MM.1S (cell line): ENCODE measurements at places on chromosomes 6 and 20.

DNA sequence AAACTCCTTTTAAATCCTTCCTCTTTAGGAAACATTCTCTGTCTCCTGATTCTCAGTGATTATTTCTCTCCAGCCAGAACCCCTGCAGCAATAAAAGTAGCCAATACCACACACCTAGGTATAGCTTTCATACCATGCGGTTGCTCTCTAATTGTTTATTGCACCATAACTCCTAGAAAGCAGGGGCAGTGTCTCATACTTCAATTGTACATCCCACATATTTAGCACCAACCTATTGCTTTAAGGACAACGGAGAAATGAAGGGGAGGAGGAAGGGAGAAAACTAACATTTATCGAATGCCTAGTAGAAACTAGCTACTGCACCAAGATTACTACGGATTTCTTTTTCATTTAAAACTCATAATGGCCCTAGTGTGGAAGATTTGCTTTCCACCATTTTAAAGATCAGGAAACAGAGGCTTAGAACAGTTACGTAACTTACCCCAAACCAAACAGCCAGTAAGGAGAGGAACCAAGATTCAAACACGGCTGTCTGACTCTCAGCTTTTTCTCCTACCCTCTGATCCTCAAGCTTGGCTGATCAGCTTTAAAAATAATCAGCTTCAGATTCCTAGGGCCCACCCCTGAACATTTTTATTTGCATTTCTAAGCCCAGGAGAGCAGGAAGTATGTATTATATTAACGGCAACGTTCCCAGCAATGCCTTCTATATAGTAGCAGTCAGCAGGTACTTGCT lies 43.4 kb upstream of the ATXN1 start:
- no peak overlapping the region for H3K4me3 ChIP-seq
- H3K27ac ChIP-seq: no peak overlapping the region
- no peak for DNase-seq
- no peaks in the 10 kb centered on the region for H3K27me3 ChIP-seq
- H3K4me1 ChIP-seq: no peaks in the 10 kb centered on the region
- H3K36me3 ChIP-seq: no peaks in the 10 kb centered on the region

GRCh38 chr6:51932956-51933355 lies 154.5 kb downstream of the PKHD1 start:
- H3K4me1 ChIP-seq: no peaks in the 10 kb centered on the region
- H3K27ac ChIP-seq: no peak overlapping the region
- H3K27me3 ChIP-seq: no peaks in the 10 kb centered on the region
- no peaks in the 10 kb centered on the region for H3K36me3 ChIP-seq
- no peak overlapping the region for H3K4me3 ChIP-seq

DNA sequence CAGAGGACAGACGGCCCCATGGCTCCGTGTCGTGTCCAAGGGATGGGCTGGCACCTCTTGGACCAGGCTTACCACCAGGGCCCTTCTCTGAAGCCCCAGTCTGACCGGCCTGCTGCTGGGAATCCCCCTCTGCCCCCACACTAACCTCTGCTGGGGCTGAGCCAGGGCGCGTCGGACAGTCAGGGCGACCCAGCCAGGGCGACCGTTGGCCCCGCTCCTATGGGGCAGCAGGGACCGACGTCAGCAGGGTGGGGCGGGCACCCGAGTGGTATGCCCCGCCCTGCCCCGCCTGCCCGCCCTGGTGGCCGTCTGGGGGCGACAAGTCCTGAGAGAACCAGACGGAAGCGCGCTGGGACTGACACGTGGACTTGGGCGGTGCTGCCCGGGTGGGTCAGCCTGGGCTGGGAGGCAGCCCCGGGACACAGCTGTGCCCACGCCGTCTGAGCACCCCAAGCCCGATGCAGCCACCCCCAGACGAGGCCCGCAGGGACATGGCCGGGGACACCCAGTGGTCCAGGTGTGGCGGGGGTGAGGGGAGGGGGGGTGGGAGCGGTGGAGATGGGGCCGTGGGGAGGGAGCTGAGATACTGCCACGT lies at the start of gene SLC17A9:
Gene SLC17A9 (plus strand): TSS at position 337 of the 595 bp plus-strand sequence. CDS start 122 bp downstream, at position 459.
- no peak within 1 kb of the TSS; the same call in 1 of the 2 replicates for H3K27ac ChIP-seq
- no peaks in the 10 kb centered on the region for H3K36me3 ChIP-seq
- peak; percentile 10 for DNase-seq

DNA sequence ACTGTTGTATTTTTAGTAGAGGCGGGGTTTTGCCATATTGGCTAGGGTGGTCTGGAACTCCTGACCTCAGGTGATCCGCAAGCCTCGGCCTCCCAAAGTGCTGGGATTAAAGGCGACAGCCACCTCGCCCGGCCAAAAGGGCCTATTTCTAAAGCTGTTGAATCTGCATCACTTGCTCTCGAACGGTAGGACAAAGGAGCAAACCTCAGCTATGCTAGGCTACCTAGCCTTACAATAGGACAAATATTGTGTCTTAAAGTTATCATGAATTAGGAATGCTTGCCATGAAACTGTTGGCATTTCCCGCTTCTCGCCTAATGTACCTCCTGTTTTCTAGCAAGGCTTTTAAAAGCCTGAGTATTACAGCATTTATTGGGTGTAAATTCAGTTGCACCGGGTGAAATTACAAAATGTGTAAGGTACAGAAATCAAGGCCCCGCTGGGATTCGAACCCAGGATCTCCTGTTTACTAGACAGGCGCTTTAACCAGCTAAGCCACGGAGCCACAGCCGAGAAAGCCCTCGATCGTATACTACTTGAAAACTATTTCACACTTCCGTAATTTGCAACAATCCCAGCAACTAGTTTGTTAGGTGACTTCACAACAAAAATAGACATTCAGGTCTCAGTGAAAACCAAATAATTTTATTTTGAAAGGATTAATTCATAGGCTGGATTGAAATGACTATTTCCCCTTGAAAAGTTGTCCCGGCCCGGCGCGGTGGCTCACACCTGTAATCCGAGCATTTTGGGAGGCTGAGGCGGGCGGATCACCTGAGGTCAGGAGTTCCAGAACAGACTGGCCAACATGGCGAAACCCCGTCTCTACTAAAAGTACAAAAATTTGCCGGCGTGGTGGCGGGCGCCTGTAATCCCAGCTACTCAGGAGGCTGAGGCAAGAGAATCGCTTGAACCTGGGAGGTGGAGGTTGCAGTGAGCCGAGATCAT lies 211.6 kb upstream of the ZNF184 start:
- no peaks in the 10 kb centered on the region for H3K36me3 ChIP-seq
- H3K4me3 ChIP-seq: no peak overlapping the region
- no peak overlapping the region for H3K27ac ChIP-seq
- no peaks in the 10 kb centered on the region for H3K4me1 ChIP-seq
- no peak for DNase-seq
- H3K27me3 ChIP-seq: no peaks in the 10 kb centered on the region

GRCh38 chr6:84815896-84816735 lies 51.7 kb upstream of the TBX18 start:
- no peaks in the 10 kb centered on the region for H3K36me3 ChIP-seq
- no peak overlapping the region for H3K27ac ChIP-seq
- DNase-seq: no peak
- H3K4me1 ChIP-seq: no peaks in the 10 kb centered on the region
- H3K27me3 ChIP-seq: no peaks in the 10 kb centered on the region
- no peak overlapping the region for H3K4me3 ChIP-seq

DNA sequence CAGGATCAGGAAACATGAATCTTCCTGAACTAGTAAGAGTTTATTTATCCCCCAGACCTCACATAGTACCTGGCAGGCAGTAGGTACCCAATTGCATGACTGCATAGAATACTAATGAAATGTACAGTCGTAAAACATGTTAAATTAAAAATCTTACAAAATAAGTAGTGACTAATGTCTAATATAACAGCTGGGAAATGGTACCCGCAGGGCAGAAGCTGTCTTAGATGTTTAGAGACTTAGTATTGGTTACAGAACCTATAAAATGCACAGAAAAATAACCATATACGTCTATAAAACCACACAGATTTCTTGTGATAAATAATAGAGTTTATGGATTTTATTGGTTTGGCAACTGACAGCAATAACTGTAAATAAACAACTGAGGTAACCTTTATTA lies 139.1 kb upstream of the GMDS start:
- H3K4me1 ChIP-seq: no peaks in the 10 kb centered on the region
- no peaks in the 10 kb centered on the region for H3K36me3 ChIP-seq
- no peak overlapping the region for H3K27ac ChIP-seq

GRCh38 chr6:43990275-43990626 lies 137.0 kb downstream of the MRPL14 start:
- H3K27ac ChIP-seq: no peak overlapping the region
- H3K27me3 ChIP-seq: no peaks in the 10 kb centered on the region
- peaks cover 4% of the 10 kb centered on the region; the same call in 1 of the 2 replicates for H3K4me1 ChIP-seq
- no peak overlapping the region for H3K4me3 ChIP-seq

DNA sequence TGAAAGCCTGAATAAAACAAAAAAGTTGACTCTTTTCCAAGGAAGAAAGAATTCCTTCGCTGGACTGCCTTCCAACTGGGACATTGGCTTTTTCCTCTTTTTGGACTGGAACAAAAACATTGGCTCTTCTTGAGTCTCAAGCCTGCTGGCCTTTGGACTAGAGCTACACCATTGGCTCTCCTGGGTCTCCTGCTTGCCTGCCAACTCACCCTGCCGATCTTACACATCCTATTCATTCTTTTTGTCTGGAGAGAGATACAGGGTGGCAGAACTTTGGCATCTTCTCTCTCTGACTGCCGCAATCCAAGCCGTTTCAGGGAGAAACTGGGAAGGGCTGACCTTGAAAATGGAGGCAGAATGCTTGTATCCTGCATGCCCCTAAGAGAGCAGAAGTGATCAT lies 20.2 kb downstream of the DDO start:
- H3K4me3 ChIP-seq: no peak overlapping the region
- no peak for DNase-seq
- H3K36me3 ChIP-seq: no peaks in the 10 kb centered on the region
- no peaks in the 10 kb centered on the region for H3K27me3 ChIP-seq
- no peak overlapping the region for H3K27ac ChIP-seq

DNA sequence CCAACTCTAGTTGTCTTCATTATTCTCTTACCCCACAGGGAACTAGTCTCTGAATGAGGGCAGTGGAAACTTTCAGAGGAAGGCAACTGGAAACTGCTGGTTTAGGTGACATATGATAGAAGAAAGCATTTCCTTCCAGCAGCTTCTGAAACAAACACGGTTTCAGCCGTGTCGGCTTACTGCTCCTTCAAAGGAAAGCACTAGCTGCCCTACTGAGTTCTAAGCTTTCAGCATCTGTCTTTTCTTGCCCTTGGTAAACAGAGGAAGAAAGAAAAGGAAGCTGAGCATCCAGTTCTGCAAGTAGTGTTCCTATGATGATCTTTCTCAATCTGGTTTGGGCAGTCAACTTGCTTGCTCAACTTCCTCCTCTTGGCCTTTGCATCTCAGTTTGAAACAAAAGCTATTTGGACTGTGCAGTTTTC lies 117.5 kb upstream of the CEP85L start:
- 0 out of 2 replicates have a peak overlapping the region, but pooled peaks have one; percentile 16 for H3K4me3 ChIP-seq
- H3K27ac ChIP-seq: peak overlapping the region; percentile 78
- DNase-seq: peak; percentile 89
- no peaks in the 10 kb centered on the region for H3K36me3 ChIP-seq
- H3K27me3 ChIP-seq: no peaks in the 10 kb centered on the region

- H3K4me3 ChIP-seq: no peak overlapping the region
- H3K27me3 ChIP-seq: no peaks in the 10 kb centered on the region
- H3K4me1 ChIP-seq: no peaks in the 10 kb centered on the region
- H3K36me3 ChIP-seq: no peaks in the 10 kb centered on the region
- no peak overlapping the region for H3K27ac ChIP-seq
- no peak for DNase-seq
Measured at GRCh38 chr6:1103021-1103420, 208.9 kb upstream of the FOXQ1 start.

DNA sequence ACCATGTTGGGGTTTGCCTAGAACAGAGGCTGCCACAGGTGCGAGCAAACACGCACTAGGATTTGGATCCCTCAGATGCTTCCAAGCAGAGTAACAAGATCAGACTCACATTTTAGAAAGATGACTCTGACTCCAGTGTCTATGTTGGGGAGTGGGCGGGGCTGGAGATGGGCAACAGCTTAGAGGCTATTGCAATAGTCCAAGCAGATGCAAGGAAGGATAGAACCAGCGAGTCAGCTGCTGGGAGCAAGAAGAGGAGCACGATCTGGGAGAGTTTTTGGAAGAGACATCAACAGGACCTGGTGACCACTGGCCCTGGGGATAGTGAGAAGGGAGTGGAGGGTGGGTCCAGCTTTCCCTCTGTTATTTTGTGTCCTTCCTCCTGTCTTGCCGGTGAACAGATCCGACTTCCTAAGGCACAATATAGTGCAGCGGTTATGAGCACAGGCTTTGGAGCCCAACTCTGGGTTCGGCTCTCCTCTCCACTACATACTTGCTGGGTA lies 52.7 kb downstream of the FGD2 start:
- H3K27me3 ChIP-seq: no peaks in the 10 kb centered on the region
- no peak overlapping the region for H3K4me3 ChIP-seq
- peaks cover 20% of the 10 kb centered on the region for H3K4me1 ChIP-seq
- no peak for DNase-seq

DNA sequence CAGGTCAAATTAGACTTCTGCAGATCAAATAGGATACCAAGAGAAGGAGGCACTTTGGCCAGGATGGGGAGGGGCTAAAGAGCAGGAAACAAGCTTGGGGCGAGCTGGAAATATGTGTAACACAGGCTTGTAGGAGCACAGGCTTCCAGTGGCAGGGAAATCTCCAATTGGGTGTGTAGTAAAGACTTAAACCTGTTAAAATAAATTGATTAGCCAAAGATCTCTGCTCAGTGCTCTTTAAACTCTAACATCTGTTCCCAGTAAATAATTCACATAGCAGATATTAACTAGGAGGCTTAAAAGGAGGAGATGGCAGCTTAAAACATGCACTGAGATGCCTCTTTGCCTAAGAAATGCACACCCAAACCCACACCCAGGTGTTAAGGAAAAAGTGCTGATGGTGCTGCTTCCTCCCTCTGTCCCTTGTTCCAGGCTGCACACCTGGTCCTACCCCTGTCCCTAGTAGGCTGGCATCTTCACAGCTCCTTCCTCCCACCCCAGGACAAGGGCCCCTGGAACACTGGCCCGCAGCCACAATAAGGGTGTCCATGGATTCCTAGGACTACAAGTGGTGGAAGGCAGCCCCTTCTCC lies 93.5 kb upstream of the MLN start:
- H3K4me3 ChIP-seq: no peak overlapping the region
- no peak for DNase-seq
- no peaks in the 10 kb centered on the region for H3K36me3 ChIP-seq
- H3K4me1 ChIP-seq: peaks cover 8% of the 10 kb centered on the region; the same call in 1 of the 2 replicates
